ENCODE measurements at places on chromosomes 1 and 21.

- no peak for DNase-seq
Measured at GRCh38 chr1:208238710-208239472, 5.3 kb downstream of the PLXNA2 start.

- DNase-seq: no peak
Measured at GRCh38 chr1:156826630-156827029, 10.0 kb upstream of the SH2D2A start.

DNA sequence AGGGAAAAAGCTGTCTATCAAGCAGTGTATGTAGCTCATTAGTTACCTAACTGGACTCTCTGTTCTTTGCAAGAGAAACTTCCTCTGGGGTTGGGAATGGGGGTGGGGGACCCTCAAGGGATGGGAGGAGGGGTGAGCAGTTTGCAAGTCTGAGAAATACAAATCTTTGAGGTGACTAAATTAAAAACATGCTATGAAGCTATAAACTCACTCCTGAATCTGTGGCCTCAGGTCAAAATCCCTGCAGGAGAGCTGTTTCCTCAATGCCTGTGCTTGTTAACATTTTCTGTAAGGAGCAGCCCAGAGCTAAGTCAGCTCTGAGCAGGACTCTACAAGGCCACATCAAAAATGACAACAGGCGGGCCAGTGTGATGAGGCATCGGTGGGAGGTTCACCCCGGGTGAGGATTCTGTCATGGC lies 32.8 kb upstream of the PTPRC start:
- no peak for DNase-seq

DNA sequence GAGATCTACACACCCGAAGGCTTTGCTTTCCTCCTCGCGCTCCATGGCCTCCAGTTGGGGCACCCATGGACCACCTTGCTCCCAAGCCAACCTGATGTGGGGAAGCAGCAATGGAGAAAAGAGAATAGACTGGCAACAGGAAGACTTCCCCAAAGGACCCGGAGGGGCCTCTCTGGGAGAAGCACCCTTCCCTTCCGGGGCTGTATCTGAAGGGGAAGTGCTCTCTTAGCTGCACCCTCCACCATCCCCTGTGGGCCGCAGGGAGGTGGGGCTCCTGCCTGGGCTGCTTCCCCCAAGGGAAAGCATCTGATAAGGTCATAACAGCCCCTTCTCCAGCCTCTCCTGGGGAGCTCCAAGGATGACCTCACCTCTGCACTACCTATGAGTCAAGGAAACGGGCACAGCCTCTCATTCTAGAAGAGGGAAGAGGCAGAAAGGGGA lies 100.2 kb downstream of the RIPK4 start:
- no peak for DNase-seq

GRCh38 chr1:20229171-20229570 lies 42.9 kb upstream of the PLA2G2C start:
- DNase-seq: no peak

GRCh38 chr1:219171192-219171935 lies 2.3 kb upstream of the LYPLAL1 start:
- DNase-seq: no peak

- DNase-seq: no peak
Measured at GRCh38 chr21:35058058-35058457, 9.0 kb upstream of the RUNX1 start.

DNA sequence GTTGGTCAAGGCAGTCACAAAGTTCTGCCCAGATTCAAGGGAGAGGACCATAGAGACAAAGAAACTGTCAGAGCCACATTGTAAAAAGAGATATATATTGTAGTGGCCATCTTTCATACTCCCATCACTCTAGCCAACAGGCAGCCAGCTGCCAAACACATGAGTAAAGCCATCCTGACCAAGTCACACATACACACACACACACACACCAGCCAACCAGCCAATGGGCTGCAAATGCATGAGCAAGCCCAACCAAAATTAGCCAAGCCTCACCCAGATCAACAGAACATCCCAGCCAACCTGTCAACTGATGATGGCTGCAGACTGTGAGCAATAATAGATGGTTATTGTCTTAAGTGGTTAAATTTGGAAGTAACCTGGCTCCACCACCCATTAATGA lies 120.7 kb downstream of the SEC16B start:
- no peak for DNase-seq

GRCh38 chr1:53057127-53057526 lies 4.9 kb upstream of the PODN start:
- no peak for DNase-seq

DNA sequence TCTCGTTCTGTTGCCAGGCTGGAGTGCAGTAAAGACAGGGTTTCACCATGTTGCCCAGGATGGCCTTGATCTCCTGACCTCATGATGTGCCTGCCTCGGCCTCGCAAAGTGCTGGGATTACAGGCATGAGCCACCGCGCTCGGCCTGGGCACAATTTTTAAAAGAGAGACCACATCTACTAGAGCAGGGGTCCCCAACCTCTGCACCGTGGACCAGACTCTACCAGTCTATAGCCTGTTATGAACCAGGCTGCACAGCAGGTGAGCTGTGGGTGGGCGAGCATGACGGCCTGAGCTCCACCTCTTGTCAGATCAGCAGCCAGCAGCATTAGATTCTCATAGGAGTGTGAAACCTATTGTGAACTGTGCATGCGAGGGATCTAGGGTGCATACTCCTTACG lies 20.8 kb downstream of the TNNT2 start:
- DNase-seq: no peak

GRCh38 chr1:171916315-171916771 lies 75.0 kb downstream of the DNM3 start:
- no peak for DNase-seq

DNA sequence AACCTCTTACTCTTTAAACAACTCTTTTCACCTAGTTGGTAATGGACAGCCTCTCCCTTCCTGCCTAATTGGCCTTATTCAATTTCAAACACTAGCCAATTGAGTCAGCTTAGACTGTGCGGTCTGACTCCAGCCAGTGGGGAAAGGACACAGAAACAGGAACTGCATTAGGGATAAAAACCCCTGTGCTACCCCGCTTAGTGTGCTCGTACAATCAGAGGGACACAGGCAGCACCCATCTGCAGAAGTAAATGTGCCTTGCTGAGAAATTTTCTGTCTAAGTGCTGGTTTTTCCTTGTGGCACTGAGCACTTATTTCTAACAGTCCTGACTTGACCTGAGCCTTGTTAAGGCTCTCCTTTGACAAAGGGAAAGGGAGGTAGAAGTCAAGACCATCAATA lies 6.0 kb upstream of the CD2 start:
- DNase-seq: no peak

- DNase-seq: no peak
Measured at GRCh38 chr1:25581764-25582163, 34.8 kb upstream of the MAN1C1 start.

DNA sequence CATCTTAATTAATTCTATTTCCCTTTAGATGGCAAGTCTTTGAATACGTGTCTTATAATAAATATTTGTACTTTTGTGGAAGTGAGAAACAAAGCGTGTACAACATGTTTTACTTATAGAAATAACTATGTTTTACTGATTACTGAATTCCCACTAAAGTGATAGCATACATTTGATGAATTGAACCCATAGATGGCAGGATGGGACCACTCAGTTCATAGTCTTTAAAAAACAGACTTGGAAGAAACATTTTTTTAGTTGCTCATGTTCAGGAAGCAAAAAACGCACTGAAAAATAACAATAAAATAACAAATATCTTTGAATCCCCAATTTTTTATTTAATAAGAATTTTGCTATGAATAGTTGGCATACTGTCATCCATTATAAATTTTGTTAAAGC lies 507.1 kb upstream of the ZRANB2 start:
- DNase-seq: no peak

GRCh38 chr1:22527122-22527521 lies 36.2 kb upstream of the EPHA8 start:
- no peak for DNase-seq

DNA sequence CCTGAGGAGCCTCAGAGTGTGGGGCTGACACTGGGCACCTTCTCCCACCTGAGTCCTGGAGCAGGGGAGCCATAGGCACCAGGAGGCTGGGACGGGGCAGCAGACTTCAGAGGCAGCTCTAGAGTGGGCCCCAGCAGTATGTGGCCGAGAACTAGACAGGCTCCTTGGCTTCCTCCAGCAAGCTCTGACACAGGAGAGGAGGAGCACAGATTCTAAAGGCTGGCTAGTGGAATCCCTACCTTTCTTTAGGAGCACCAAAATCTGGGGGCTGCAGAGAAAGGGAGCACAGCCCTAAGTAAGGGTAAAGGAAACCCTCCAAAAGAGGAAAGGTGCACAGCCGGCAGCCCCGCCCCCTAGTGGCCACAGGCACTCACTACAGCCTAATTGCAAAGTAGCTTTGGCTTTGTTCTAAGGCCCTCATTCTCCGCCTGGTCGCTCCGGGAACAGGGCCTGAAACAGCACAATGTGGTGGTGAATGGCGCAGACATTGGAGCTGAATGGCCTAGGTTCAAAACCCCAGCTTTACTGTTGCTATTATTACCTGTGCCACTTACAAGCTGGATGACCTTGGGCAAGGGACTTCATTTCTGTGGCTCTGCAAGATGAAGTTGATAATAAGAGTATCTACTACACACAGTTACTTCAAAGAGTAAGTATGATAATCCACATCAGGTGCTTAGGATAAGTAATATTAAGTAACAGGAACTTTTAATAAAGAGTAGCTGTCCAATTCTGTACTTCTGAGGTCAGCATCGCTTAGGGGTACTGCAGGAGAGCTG lies 8.8 kb upstream of the GUCA2A start:
- DNase-seq: peak; percentile 55

DNA sequence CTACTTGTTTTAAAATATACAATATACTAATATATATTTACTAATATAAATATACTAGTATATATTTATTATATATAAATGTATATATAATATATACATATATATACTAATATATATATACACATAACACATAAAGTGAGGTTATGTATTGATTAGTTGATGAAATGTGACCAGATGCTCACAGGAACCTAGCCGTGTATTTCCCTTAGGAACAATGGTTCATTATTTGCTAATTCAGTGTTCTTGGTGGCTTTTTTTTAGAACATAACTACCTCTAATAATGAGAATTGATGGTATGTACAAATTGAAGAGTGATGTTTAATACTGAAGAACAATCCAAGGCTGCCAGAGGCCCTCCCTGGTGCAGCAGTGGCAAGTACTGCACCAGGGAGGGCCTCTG lies 37.9 kb upstream of the ITPKB start:
- DNase-seq: no peak

- DNase-seq: no peak
Measured at GRCh38 chr1:89633800-89634625, 1.1 kb downstream of the LRRC8C start.

DNA sequence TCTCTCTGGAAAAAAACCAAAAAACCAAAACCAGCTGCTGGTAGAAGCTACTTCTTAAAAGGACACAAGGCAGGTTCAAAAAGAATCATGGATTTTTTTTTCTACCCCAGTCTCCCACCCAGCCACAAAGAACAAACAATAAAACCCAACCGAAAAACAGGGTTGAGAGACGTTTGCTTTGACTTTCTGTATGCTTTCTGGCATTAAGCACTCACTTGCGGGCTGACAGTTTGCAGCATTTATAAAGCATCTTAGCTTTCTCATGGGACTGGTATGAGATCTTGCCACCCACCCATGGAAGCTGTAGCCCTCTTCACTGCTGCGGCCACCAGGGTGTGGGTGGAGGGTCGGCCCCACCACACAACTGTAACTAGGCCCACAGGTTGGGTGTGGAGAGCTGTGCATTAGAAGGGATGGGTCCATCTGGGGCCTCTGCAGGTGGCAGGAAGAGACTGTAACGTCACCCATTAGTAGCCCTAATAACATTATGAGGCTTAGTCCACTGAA lies 165.7 kb downstream of the RHOU start:
- no peak for DNase-seq

- no peak for DNase-seq
Measured at GRCh38 chr1:9211291-9211811, 23.2 kb upstream of the H6PD start.

DNA sequence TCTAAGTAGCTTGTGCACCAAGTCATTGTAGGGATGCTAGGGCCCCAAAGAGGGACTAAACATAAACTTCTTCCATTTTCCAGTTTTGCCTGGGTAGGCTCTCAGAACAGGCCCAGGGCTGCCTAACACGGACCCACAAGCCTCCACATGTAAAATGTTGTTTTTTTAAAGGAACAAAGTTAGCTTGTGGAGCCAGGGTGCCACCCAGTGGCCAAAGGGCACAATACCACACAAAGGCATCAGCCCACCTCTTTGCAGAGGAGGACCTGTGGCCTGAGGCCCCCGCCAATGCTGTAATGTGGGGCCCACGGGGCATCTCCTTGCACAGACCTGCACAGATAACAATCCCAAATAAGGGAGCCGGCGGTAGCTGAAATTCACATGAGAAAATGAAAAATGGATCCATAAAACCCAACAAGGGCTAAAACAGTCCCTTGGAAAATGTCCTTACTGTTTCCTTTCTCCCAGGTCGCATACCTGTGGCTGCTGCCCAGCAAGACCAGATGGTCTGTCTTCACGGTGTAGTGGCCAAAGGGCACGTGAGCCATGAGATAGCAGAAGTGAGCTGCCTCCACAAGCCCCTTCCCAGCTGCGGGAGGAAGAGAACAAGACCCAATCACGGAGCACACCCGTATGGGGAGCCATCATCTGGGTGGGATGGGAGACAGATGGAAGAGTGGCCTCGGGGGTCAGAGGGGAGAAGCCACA lies 23.8 kb downstream of the SEC16B start:
- peak; percentile 2 for DNase-seq

- no peak for DNase-seq
Measured at GRCh38 chr1:155127105-155127966, at the start of gene EFNA1. TSS of gene EFNA1 (plus strand) at chr1:155127876. CDS start at chr1:155127978, 102 bp downstream.

GRCh38 chr1:89641781-89642180 lies 8.9 kb downstream of the LRRC8C start:
- DNase-seq: no peak

DNA sequence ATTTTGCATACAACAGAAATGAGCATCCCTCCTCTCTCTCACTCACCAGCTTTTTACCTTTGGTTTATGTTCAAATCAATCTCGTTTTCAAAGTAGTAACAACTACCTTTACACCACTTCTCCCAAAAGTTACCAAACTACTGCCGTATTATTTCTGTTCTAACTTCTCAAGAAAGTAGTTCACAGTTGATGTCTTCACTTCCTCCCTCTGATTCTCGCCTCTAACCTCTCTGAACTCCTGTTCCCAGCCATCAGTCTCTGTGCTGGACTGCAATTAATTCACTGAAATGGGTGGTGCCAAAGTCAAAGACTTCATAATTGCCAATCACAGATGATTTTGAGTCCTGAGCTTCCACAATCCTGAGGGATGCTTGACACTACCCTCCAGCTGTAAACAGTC lies 54.0 kb downstream of the ZNF281 start:
- DNase-seq: no peak
